ENCODE measurements at places on chromosomes 12 and 14.

DNA sequence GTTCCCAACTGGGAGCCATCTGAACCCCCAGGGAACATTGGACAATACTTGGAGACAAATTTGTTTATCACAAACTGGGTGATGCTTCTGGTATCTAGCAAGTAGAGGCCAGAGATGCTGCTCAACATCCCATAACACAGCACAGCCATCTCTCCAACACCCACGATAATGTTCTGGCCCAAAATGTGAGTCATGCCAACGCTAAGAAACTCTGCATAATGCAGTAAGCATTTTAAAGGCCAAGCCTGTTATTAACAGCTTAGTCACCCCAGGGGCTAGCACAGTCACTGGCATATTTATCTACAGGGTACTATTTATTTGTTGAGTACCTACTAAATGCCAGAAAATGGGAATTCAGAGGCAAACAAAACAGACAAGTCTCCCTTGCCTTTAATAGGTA, 873.1 kb upstream of the TMEM132C start:
- no peak for DNase-seq

- no peak for DNase-seq
Measured at GRCh38 chr12:263574-263973, 938 bp upstream of the SLC6A13 start.

DNA sequence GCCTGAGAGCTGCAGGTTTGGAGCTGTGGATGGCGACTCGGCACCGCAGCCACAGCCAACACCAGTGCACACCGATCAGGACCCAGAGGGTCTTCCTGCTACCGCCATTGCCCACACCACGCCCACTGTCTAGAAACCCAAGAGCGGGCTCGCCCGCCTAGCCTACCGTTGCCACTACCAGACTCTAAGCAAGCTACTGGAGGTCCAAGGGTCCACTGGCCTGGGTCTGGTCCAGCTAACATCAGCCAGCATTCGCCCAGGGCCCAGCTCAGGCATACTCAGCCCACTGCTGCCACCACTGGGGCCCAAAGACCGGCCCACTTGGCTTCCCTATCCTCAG, 30.5 kb upstream of the MON2 start:
- no peak for DNase-seq

GRCh38 chr12:120692524-120693033, 5.6 kb downstream of the MLEC start:
- DNase-seq: no peak

- DNase-seq: no peak
Measured at GRCh38 chr12:47032644-47033043, 46.8 kb upstream of the PCED1B start.

DNA sequence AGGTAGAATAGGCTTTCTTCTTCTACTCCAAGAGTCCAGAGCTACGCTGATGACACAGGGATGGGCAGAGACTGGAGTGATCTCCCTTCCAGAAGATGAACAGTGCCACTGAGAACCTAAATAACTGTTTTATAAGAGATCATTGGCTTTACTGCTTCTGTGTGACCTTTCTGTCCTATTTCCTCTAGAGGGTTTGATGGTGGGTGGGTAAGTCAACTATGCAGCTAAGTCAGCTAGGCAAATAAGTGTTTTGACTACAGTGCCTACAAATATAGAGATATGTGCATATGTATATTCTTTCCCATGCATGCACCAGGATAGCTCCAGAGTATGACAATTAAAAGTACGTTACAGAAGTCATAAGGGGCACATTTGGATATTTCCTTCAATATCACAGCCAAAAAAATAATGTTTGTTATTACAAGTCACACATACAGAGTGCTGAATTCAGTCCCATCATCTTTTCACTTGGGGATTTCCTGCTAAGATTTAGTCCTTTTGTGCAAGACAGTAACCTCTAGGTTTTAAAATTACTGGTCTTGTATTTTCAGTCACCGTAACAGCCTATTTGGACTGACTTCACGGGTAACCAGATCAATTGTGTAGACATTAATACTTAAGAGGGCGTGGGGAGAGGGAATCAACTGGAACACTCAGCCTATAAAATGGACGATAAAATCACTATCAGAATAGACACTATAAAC, 412.6 kb upstream of the SOX5 start:
- no peak for DNase-seq

DNA sequence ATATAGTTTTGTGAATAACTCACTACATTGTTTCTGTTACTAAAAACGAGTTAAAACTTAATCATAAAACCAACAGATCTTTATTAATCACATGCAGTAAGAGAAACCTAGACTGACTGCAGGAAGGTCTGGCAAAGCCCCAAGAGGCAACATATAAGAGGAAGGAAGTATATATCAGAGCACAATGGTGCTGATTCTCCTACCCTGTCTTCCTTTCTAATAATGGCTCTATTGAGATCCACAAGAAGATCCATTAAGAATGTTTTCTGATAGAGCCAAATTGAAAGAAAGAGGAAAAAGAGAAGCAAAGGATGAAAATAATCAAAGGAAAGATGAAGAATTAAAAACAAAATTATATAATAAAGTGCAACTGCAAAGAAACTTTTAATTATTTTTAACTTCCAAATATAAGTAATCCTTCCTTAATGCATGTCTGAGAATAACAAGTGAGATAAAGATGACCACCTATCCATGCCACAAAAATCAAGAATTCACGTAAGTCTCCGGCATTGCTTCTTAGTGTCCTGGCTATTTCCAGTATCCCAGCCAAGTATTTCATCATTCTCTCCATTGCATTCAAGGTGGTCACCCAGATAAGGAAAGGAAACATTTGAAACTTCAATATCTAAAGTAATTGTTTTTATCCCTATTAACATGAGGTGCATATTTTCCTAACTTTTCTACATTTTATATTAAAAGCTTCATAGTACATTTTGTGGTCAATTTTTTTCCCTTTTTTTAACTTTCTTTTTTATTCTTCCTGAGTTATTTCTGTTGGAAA, 62.2 kb downstream of the SOX5 start:
- DNase-seq: no peak

- no peak for DNase-seq
Measured at GRCh38 chr14:30381861-30382480, 177.0 kb upstream of the G2E3 start.

- DNase-seq: no peak
Measured at GRCh38 chr12:82174383-82174782, 183.8 kb downstream of the CCDC59 start.

DNA sequence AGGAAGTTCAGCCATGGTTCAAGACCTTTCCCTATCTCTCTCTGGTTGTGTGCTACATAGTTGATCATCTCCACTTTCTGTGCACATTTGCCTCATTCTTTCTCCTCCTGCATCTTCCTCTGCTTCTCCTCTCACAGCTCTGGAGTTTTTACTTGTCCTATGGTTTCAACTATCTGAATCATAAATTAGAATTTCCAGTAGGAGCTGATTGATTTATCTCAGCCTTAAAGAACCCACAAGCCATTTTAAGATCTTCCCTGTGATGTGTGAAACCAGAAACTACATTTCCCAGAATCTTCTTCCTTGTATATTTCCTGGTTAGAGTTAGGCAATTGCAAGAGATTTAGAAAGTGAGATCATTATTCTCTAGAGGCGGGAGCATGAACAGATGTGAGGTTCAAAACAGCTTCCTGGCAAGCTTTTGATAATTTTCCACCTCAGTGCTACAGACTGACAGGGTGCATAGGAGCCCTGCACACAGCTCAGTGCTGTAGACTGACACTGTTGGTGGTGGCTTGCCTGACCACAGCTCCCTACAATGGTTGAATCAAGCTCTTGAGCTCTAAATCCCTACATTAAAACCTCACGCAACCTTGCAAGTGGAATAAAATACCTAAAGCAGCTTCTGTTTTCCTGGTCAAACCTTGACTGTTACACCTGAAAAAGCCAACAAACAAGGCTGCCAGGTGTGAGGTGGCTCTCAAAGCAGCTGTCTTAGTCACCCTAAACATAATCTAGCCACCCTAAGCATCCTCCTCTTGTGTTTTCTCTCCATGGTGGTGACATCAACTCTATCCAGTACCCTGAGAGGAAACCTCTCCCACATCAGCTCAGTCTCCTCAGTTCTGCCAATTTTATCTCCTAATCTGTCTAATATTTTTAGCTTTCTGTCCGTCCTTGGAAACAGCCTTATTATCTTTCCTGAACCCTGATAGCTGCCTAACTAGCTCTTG, 21.5 kb upstream of the IFNG start:
- peak; percentile 51 for DNase-seq

- no peak for DNase-seq
Measured at GRCh38 chr14:102394717-102395375, 32.1 kb downstream of the TECPR2 start.

DNA sequence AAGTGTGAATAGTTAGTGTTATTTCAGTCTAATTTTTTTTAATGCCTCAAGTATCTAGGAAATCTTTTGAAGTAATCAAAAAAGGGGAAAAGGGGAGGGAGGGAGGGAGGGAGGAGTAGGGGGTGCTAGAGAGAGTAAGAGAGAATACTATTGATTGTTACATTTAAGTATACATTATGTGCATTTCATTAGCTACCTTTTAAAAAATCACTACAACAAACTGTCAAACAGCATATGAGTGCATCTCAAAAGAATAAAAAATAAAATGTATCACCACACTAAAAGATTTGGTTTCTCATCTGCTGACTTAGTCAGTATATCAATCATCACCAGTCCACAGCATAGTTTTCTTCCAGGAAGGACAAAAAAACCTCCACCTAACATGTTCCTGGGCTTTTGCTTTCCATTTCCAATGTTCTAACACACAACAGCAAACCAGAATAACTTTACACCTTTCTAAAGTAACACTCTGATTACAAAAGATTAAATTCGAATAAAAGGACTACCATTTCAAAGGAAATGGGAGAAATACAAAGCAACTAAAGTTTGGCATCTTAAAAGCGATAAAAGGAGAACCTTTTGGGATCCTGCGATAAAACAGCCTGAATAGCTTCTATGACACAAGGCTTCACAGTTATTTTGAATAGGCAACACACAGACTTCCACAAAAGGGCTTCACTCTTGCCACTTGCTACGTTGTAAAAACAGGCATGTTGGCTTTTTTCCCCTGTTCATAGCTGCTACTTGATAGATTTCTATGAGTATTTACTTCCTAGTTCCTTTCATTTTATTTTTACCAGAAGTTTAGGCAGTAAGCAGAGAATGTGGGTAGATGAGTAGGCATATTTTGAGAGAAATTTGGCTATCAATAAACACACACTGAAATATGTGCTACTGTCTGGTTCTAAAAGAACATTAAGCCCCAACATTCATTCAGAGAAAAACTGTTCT, 160.9 kb downstream of the EPS8 start:
- no peak for DNase-seq

GRCh38 chr14:21096978-21097635, 1.3 kb downstream of the ZNF219 start:
- no peak for DNase-seq

DNA sequence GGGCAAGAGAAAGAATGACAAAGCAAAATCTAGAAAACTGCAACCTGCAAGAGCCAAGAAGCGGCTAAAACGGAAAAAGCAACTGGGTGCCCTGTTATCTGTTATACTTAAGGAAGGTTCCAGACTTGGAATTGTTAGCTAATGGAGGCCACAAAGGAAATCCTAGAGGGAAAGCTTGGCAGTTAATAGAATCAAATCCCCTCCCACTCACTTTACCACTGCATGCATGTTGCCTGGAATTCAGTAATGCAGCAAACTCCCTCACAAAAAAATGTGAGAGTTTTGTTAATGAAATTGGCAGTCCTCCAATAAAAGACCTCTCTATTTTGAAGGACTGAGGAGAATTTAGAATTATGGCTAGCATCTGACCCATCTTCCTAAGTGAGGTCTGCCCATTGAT, 164.2 kb upstream of the SOX5 start:
- DNase-seq: no peak

DNA sequence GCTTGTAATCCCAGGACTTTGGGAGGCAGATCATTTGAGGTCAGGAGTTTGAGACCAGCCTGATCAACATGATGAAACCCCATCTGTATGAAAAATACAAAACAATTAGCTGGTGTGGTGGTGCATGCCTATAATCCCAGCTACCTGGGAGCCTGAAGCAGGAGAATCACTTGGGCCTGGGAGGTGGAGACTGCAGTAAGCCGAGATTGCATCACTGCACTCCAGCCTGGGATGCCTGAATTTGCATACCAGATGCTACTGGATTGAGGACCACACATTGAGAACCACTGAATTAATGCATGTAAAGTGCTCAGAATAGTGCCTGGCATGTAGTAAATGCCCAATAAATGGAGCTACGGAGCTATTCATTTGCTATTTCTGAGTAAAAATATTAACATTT, 14.9 kb upstream of the MYH7 start:
- no peak for DNase-seq

- DNase-seq: no peak
Measured at GRCh38 chr12:109730306-109731145, 16.9 kb downstream of the FAM222A start.

GRCh38 chr14:39218171-39218769, 15.4 kb upstream of the MIA2 start:
- DNase-seq: no peak

GRCh38 chr12:94534774-94535509, 75.3 kb upstream of the CEP83 start:
- no peak for DNase-seq

DNA sequence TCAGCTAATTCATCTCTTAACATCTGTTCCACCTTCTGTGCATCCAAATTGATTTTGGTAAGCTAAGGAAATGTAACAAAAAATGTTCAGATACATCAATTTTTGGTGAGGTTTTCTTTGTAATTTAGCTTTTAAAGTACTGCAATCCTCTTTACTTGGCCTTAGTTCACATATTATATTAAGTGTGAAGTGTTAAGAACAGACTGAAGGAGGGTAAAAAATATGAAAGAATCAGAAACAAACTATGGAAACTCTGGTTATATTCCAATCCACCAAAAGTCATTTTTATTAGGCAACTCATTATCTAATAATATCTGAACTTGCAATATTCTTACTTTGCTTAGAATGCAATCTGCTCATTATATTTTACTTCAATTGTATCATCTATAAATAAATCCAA, 49.1 kb downstream of the CEP290 start:
- no peak for DNase-seq

GRCh38 chr14:36626151-36626550, 35.5 kb upstream of the PAX9 start:
- no peak for DNase-seq

DNA sequence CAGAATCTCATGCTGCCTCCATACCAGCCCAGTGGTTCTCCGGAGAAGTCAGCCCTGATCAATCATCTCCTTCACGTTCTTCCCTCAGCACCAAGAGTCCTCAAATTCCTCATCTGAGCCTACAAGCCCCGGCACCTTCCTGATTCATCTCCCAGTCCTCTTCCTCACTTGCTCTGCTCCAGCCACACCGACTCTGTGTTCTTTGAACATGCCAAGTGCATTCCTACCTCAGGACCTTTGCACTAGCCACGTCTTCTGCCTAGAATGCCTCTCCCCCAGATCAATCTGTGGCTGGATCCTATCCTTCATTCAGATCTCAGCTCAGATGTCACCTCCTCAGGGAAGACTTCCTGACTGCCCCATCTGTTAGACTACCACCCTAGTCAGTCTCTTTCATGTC, 4.7 kb downstream of the RILPL1 start:
- no peak for DNase-seq

All from activated T-cell treated with anti-CD3 and anti-CD28 coated beads, Interleukin-2, amount 50 U/mL, for 48 hours (primary cell).